ENCODE measurements at places on chromosomes 13 and 19.

GRCh38 chr19:30590596-30591229 lies 218.5 kb downstream of the ZNF536 start:
- DNase-seq: no peak

- no peak for DNase-seq
Measured at GRCh38 chr19:34457446-34457845, 24.1 kb upstream of the WTIP start.

GRCh38 chr19:44677019-44677811 lies 5.9 kb downstream of the CEACAM19 start:
- no peak for DNase-seq

DNA sequence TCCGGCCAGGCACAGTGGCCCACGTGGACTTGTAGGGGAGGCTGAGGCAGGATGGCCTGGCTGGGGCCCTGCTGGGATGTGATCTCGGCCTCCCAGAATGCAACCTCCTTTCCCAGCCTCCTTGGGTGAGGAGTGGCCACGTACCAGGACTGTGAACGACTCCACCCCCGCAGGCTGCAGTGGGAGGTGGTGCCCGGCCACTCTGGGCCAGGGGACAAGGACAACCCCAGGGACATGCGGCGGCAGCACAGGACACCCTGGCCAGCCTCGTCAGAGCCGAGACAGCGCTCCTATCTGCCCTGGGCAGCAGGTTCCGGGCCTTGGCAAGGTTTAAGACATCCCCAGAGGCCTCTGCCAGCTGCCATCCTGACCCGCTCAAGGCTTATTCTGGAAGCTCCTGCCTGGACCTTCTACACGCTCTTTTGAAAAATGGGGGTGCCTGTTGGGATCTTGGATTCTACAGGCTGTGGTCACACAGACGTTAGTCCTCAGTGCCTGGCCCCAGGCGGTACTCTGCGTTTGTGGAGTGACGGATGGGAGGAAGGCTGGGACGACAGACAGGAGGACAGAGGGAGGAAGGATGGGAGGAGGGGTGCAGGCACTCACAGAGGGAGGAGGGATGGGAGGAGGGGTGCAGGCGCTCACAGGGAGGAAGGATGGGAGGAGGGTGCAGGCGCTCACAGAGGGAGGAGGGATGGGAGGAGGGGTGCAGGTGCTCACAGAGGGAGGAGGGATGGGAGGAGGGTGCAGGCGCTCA lies 19.9 kb upstream of the CACTIN start:
- DNase-seq: no peak

DNA sequence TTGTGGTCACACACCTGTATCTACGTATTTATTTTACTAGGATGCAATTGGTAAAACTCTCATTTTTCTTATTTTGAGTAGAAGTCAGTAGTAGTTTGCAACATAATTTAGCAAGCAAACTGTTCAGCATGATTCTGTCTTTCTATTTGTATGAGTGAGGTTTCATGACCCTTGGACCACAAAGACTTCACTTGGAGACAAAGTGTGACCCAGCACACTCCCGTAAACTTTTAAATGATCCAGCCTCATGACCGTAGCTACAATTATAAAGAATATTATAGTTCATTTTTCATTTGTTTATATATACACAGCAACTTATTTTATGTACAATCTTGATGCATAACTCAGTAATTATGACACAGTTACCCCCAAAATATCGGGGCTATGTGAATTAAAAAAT lies 86.5 kb downstream of the ERCC5 start:
- no peak for DNase-seq

DNA sequence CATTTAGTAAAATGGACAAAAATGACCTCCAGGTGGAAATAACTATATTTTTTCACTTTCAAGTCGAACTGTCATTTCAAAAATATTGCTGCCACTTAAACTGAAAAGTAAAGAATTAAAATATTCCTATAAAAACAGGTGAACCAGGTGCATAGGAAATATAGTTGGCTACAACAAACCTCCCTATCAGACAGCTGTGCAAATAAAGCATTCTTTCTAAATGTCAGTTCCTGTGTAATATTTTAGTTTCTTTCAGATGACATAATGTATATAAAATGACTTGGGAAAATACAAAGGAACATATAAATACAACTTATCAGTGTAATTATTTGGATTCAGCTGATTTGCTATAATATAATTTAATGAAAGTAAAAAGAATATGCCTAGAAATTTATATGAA lies 403.5 kb upstream of the GPC6 start:
- no peak for DNase-seq

DNA sequence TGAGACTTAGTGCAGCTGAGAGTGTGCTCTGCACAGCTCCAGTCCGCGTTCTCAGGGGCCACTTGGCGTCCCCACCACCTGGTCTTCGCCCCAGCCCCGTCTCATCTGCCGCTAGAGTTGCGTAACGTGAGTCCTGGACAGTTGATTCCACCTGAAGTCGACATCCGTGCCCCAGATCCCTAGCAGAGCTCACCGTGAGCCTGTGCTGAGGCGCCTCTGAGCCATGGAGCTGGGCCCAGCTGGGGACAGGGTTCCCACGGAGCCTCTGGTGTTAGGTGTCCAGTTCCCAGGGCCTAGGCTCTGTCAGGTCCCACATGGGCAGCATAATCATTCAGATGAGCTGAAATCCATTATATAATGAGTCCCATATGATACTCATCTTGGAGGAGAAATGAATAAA lies 147.1 kb upstream of the SOX1 start:
- DNase-seq: no peak

DNA sequence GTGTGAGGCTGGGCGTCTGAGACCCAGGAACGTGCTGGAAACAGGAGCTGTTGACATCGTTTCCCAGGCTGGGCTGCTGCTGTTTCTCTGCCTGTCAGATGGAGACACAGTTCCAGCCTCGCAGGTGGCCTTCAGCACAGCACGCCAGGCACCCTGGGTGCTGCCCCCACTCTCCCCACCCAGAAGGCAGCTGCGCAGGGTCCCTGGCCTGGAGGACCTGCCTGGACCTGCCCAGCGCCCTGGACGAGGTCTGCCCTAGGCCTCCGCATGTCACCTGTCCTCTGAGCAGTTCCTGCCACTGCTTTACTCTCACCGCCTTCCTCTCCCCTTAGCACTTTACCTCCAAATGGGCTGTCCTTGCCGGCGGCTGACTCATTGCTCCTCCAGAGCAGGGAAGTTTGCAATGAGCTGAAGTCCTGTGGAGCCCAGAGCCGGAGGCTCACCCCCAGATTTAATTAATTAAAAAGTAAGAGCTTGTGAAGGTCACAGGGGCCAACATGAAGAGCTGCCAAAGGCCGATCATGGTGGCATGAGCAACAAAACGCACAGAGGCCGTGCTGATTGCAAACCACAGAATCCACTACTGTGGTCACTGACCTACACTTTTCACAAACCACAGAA lies 32.2 kb downstream of the C13orf46 start:
- no peak for DNase-seq

GRCh38 chr13:44266305-44266704 lies 107.3 kb upstream of the SERP2 start:
- no peak for DNase-seq

GRCh38 chr19:3207461-3208242 lies 16.8 kb upstream of the CELF5 start:
- DNase-seq: no peak

DNA sequence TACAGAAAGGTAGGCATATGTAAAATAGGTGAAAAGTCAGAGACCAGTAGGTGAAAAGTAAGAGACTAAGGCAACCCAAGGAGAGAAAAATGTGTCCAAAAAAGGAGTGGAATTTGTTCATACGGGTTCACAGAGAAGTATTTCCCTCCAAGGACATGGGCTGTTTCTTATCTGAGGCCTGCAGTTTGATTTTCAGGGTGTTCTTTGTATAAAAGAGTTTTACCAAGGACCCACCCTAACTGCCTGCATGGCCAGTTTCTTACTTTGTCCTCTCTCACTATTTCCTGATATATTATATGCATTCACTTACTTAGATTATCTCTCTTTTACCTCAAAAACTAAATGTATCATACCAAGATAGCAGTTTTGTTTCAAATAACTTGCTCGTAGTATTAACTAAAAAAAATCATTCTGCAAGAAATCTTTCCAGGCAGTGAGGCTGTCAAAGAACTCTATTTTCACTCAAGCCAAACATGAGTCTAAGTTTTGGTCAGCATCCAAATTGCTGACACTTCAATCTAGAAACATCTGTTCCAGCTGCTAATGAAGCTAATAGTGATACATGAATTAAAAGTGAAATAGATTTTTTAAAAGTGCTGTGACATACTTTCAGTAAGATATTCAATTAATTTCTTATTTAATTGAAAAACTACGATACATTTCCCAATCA lies 141.4 kb upstream of the SGCG start:
- DNase-seq: no peak

GRCh38 chr19:49713236-49713845 lies 22.4 kb downstream of the CPT1C start:
- DNase-seq: no peak

DNA sequence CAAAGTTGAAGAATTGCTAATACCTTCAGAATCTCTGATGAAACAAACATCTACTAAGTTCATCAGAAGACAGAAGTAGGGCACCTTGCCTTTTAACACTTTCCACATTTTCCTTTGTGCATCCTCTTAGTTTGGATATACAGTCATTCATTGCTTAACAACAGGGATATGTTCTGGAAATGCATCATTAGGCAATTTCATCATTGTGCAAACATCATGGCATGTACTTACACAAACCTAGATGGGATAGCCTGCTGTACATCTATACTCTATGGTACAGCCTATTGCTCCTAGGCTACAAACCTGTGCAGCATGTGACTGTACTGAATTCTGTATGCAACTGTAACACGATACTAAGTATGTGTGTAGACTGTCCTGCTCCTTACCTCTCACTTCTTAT lies 169.8 kb downstream of the SUCLA2 start:
- no peak for DNase-seq

DNA sequence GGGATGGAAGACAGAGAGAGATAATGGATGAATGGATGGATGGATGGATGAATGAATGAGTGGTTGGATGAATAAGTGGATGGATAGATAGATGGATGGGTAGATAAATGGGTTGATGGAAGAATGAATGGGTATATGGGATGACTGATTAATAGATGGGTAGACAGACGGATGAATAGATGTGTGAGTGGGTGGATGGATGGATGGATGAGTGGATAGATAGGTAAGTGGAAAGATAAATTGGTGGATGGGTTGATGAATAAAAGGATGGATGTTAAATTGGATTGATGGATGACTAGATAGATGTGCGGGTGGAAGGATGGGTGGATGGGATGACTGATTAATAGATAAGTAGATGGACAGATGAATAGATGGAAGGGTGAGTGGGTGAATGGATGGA lies 1.4 kb downstream of the CASP14 start:
- no peak for DNase-seq

DNA sequence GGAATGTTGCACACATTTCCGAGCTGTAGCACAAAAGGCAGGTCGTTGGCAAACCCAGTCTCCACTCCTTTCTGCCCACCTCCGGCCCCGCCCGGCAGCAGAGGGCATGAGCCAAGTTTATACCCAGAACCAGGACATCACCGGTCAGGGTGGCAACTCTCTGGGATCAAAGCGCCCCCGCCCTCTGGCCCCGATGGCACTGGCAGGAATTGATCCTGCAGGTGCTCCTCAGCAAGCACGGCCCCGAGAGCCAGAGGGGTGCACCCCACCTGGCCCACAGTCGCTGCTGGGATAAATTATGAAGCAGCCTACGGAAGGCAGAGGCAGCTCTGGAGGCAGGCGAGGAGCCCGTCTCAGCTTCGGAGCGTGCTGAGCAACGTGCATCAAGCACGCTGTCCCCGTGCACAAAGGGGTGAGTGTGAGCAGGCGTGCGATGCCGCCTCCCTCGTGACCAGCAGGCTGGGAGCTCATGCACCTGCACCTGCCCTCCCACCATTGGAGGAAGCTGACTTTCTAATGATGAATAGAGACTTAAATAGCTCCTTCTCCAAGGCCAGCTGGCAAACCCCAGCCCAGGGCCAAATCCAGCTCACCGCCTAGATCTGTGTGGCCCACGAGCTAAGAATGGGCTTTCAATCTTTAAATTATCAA lies 25.7 kb downstream of the SHC2 start:
- DNase-seq: no peak

DNA sequence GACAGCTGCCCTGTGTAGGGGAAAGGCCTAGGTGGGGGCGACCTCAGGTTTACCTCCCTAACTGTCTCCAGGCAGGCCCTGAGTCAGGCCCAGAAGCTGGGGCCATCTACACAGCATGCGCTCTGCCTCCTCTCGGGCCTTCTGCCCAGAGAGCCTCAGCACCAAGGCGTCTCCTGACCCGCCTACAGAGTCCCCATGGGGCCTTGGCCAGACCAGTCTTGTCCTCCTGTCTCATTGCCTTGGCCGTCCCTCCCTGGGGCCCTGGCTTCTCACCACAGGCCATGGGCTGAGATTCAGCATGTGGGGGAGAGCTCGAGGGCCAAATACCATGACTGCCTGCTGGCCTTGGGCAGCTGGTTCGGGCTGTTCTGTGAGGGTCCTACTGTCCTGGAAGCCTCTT lies 59.0 kb downstream of the SMARCA4 start:
- no peak for DNase-seq

- DNase-seq: no peak
Measured at GRCh38 chr19:50790396-50790795, at the start of gene ACP4. ACP4 (plus strand) TSS chr19:50790415; CDS start chr19:50790415, 0 bp downstream.

GRCh38 chr13:112894673-112895481 lies 74.1 kb upstream of the MCF2L start:
- no peak for DNase-seq

- no peak for DNase-seq
Measured at GRCh38 chr13:84973661-84974060, 825.6 kb downstream of the SLITRK6 start.

DNA sequence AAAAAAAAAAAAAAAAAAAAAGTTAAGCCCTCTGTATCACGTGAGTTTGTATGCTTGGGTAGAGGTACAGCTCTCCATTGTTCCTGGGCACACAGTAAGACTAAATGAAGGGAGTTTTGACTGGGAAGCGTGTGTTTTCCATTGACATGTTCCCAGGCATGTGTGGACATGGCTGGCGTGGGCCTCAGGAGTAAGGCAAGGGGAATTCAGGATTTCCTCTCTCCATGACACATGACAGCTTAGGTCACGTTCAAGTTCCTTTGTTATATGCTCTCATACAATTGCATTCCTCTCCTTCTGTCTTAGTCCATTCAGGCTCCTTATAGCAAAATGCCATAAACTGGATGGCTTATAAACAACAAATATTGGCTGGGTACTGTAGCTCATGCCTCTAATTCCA lies 17.1 kb upstream of the MAP3K10 start:
- DNase-seq: no peak

GRCh38 chr13:30382836-30383525 lies 39.3 kb upstream of the UBE2L5 start:
- no peak for DNase-seq

- no peak for DNase-seq
Measured at GRCh38 chr13:100835695-100836094, 161.1 kb upstream of the TMTC4 start.

GRCh38 chr19:33063753-33064457 lies 783 bp downstream of the RHPN2 start:
- no peak for DNase-seq

DNA sequence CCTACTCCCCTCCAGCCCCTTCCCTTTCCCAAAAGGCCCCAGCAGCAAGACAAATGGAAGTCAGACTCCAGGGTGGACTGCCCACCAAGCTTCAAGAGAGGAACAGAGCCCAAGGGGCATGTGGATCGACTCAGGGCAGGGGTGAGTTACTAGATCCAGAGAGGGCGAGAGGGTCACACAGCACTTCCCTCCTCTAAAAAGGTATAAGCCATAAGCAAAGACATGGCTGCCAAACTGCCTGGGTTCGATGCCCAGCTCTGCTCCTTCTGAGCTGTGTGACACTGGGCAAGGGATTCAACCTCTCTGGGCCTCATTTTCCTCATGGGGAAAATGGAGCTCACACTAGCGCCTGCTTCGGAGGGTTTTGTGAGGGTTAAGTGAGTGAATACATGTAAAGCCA lies 3.8 kb downstream of the PPP1R14A start:
- no peak for DNase-seq

- DNase-seq: no peak
Measured at GRCh38 chr19:30529876-30530275, 157.7 kb downstream of the ZNF536 start.

All from activated T-cell treated with anti-CD3 and anti-CD28 coated beads for 4 hours (primary cell).